ENCODE measurements at places on chromosomes 7 and 10.

GRCh38 chr7:88458946-88459345 lies 152.3 kb upstream of the STEAP4 start:
- H3K4me1 ChIP-seq: no peaks in the 10 kb centered on the region
- H3K36me3 ChIP-seq: no peaks in the 10 kb centered on the region
- H3K4me3 ChIP-seq: no peak overlapping the region
- no peak for DNase-seq
- no peak overlapping the region for H3K27ac ChIP-seq

DNA sequence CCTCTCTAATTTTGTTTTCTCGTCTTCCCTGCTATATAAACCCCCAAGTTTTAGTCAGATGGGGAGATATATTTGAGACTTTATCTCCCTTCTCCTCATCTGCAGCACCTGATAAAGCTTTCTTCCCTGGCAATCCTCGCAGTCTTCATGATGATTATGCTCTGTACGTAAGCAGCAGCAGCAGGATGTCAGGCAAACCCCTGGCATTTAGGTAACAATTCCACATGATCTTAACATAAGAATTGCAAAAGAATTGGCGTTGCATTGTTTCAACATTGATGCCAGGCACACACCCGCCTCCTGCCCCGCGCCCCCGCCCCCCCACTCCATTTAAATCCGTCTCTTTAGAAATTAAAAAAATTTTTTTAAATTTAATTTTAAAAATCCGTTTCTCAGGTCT lies 6.1 kb downstream of the PKD1L1 start:
- no peaks in the 10 kb centered on the region for H3K36me3 ChIP-seq
- H3K4me1 ChIP-seq: peaks cover 29% of the 10 kb centered on the region
- H3K27me3 ChIP-seq: no peaks in the 10 kb centered on the region
- H3K4me3 ChIP-seq: no peak overlapping the region

- no peak overlapping the region for H3K27ac ChIP-seq
- no peak overlapping the region for H3K4me3 ChIP-seq
- H3K36me3 ChIP-seq: no peaks in the 10 kb centered on the region
These were observed 38.4 kb downstream of the SLC39A12 start for GRCh38 chr10:17989908-17990767.

- H3K4me3 ChIP-seq: no peak overlapping the region
These were observed 2.6 kb upstream of the MYPN start for GRCh38 chr10:68106656-68107055.

- no peak for DNase-seq
- no peak overlapping the region for H3K4me3 ChIP-seq
- no peaks in the 10 kb centered on the region for H3K36me3 ChIP-seq
- H3K27ac ChIP-seq: no peak overlapping the region
These were observed 78.1 kb upstream of the CYTH3 start for GRCh38 chr7:6350433-6351058.

- no peak overlapping the region for H3K27ac ChIP-seq
- no peak overlapping the region for H3K4me3 ChIP-seq
- no peak for DNase-seq
- peaks cover 5% of the 10 kb centered on the region for H3K36me3 ChIP-seq
- H3K4me1 ChIP-seq: no peaks in the 10 kb centered on the region
These were observed 50.0 kb upstream of the GATA3 start for GRCh38 chr10:8004469-8005000.

DNA sequence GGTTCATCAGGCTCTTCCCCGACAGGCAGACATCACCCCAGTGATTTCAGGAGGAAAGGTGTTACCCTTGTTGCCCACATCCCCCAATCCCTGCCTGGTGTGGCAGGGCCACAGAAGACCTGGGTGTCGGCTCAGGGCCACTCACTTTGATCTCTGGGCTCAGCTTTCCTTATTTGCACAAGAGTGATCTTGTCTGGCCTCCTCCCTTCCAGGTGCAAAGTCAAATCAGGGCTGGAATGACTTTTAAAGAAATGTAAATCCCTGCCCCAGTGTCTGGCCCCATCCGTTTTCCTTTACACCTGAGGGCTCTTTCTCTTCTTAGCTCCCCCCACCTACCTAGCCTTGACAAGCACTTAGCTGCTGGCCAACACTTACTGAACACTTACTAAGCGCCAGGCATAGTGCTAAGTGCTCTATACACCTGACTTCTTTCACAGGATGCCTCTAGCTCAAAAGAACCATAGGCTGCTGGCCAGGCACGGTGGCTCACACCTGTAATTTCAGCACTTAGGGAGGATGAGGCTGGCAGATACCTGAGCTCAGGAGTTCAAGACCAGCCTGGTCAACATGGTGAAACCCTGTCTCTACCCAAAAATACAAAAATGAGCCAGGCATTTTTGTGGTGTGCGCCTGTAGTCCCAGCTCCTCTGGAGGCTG lies 979 bp upstream of the NODAL start:
- peaks cover 40% of the 10 kb centered on the region for H3K27me3 ChIP-seq
- no peak for DNase-seq
- H3K36me3 ChIP-seq: no peaks in the 10 kb centered on the region
- H3K4me3 ChIP-seq: no peak overlapping the region
- no peak overlapping the region for H3K27ac ChIP-seq
